ENCODE measurements at places on chromosomes 3 and 15.

- no peak for DNase-seq
Measured at GRCh38 chr3:188327433-188327832, 173.5 kb downstream of the LPP start.

- DNase-seq = no peak
Measured at GRCh38 chr15:78360367-78360801, 20.2 kb downstream of the CRABP1 start.

GRCh38 chr3:139577346-139577745 lies 37.8 kb upstream of the RBP1 start:
- DNase-seq = no peak

DNA sequence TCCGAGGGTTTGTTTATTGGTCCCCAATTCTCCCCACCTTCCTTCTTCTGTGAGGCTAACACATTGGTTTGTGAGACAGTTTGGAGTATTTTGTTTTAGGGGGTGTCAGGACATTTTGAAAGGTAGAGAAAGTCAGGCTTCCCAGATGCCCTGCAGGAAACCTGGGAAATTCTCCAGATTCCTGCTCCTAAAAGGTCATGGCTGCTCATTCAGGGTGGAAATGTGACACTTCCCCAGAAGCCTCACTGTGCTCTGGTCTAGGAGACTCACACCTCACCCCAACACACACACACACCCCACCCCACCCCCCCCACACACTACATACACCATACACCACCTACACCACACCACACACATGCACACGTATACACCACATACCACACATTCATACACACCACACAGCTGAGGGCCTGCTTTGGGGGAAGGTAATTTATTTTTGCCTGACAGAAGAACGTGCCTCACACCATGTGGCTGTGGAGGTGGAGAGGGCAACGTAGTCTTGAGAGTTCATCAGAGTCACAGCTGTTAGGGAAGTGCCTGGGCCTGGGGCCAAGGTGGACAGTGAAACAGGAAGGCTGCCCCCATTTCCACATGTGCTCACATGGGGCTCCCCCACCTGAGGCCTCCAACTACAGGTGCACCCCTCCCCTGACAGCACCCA lies 40.4 kb upstream of the LIMD1 start:
- peak; percentile 85 for DNase-seq

All from spleen (tissue), 13 donors.